ENCODE measurements at places on chromosomes 12 and 14. TPM values are rescaled to one million over a fixed set of nuclear protein-coding genes. Genes with fewer than 3 reads are reported as not detected.

DNA sequence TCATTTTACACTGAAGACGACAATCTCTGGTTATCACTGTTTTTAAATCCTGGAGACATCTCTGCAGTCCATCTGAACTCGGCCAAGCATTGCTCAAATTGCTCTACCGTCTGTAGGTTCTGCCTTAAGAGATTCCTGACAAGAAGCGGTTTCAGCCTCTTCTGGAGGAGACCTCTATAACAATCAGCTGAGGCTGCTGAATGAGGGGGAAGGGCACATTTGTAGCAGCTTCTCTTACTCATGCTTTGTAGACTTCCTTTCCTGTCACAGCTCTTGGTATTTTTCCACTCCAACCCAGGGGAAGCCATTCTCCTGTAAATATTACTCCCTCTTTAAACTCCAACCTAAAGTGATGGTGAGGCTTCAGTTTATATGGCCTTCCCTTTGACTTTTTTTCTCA lies 3.0 kb downstream of the ARG2 start:
- DNase-seq = no peak

DNA sequence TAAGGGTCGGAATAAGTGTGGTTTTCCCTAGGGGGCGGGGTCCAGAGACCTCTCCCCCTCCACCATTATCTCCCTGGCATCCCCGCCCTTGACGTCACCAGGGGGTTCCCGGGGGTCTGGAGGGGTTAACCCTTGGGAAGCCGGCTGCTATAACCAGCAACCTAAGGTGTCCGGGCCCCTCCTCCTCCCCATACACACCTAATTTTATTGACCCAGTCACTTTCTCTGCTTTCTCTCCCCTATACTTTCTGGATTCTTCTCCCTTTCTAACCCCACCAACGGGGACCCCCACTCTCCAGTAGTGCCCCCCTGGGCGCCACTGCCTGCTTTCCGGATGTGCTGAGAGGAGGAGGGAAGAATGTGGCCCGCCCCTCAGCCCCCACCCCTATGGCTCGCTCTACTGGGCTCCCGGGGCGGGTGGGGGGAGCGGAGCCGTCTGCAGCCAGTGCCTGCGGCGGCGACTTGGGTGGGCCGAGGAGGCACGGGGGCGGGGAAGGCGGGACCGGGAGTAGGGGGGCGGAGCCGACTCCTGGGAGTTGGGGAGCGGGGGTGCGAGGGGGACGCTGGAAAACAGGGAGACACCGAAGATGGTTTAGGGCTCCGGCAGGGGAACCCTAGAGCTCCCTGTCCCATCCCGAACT lies 1.8 kb downstream of the GLI1 start:
- no peak for DNase-seq

DNA sequence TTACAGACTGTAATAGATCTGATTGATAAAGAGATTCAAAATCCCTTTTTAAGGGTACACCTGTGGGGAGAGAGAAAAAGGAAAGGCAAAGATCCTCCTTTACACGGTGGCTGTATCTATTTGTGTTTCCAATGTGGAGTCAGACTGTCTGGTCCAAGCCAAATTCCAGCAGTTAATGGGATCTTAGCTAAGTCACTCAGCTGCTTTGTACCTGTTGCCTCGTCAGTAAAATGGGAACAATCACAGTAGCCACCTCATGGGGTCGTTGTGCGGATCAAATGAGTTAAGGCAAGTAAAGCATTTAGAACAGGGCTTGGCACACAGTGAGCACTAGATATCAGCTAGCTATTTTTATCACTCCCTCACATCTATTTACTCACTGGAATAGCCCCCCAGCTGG lies 46.9 kb downstream of the EFCAB11 start:
- DNase-seq = no peak

DNA sequence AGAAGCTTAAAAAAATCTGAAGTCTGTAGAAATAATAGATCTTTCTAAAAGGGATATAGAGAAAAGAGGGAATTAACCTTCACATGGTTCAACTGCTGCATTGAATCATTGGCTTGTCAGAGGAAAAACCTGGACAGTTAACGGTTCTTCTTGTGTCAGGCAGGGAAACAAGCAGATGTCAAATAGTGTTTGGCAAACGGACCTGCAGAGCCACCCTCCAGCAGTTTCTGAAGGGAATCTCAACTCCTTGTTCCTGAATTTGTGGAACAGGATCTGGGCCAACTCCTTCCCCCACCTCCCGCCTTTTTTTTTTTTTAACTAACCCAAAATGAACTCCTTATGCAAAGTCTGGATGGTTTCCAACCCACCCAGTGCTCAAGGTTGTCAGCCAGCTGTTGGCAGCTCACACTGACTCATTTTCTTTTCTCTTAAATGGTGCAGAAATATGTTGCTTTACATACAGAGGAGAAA lies 187.3 kb downstream of the CAND1 start:
- no peak for DNase-seq

- no peak for DNase-seq
Measured at GRCh38 chr12:111028830-111029229, 108.5 kb upstream of the MYL2 start.

DNA sequence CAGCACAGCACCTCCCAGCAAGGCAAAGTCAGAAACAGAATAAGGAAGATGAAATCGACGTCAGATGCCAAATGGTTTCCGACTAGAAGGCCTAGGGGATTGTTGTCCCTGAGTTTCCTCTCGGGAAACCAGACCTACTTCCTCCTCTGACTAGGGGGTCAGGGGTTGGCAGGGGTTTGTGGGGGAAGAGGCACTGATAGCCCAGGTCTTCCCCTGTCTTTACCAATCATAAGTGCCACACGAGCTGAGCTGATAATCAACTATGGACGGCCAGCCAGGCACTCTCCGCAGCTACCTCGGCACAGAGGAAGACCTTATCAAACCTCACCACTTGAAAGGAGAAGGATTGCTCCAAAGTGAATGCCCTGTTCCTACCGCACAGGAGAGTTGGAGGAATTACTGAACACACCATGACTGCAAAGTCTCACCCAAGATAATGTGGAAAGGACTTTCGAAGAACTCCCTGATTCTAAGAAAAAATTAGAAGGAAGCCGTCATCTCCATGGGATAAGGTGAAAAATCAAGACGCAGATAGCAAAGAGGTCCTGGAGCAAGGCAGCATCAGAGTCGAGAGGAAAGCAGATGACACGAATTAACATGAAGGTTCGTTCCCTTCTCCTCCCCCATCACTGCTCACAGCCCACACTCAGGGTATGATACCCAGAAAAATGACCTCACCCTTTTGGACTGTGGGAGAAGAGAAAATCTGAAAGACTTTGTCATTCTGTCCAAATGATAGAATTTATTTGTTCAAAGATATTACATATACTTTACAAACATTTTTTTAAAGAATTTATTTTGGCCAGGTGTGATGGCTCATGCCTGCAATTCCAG lies 77.7 kb upstream of the MED13L start:
- DNase-seq = no peak

Gene CMA1
- polyA plus RNA-seq = not detected

Gene FOXG1
- 0.05 TPM for polyA plus RNA-seq

DNA sequence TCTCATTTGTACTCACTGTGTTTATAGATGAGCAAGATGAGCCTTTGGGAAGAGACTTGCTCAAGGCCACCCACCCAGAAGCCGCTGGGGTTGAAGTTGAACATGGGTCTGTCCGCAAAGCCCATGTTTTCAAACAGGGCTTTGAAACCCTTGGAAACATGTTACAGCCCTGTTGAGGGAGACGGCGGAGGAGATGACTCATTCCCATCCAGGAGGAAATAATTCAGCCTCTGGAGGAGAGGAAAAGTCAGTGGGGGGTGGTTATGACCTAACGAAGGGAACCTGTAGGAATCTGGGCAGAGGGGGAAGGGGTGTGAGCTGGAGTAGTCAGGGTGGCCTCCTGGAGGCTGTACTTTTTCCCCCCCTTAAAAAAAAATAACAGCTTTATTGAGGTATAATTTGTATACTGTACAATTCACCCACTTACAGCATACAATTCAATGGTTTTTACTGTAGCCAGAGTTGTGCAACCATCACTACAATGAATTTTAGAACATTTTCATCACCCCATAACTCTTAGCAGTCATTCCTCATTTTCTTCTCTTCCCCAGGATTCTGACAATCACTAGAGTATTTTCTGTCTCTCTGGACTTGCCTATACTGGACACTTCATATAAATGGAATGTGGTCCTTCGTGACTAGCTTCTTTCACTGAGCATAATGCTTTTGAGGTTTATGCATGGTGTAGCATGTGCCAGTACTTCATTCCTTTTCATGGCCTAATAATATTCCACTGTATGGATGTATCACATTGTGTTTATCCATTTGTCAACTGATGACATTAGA lies 1.9 kb upstream of the RIN3 start:
- DNase-seq = no peak

- no peak for DNase-seq
Measured at GRCh38 chr12:100567945-100568344, 5.5 kb upstream of the GAS2L3 start.

DNA sequence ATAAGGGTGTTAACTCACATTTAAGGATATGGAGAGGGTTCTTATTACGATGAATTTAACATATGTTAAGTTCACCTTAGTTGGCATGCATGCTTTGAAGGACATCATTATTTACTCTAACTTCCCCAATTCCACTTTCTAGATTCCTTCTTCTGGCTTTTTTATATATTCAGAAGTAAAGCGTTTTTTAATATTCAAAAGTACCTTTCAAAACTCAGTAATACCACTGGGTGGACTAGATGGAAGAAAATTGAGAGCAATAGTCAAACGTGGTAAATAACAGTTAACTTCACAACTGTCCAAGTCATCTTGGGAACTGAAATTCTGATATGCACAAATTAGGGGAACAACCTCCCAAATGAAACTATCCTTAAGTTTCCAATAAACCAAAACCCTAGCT lies 9.1 kb downstream of the SINHCAF start:
- no peak for DNase-seq

DNA sequence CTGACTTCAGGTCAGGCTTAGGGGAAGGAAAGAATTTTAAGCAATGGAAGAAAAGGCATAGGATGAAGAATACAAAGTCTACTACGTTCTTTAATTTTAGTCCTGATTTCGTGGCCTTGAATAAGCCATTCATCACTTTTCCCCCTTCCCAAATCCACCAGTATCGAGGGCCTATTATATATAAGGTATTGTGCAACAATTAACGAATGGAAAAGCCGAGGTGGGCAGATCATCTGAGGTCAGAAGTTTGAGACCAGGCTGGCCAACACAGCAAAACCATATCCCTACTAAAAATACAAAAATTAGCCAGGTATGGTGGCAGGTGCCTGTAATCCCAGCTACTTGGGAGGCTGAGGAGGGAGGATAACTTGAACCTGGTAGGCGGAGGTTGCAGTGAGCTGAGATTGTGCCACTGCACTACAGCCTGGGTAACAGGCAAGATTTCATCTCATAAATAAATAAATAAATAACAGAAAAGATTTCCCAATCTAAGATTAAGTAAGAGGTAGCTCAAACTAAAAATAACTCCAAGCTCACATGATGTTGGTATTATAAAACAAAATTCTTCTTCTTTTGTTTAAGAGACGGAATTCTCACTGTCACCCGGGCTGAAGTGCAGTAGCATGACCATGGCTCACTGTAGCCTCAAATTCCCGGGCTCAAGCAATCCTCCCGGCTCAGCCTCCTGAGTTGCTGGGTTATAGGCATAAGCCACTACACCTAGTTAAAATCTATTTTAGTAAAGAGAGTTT lies 58.3 kb upstream of the NR2C1 start:
- DNase-seq = no peak

Gene STYK1
- polyA plus RNA-seq = 0.13 TPM

GRCh38 chr14:74417611-74418010 lies 8.4 kb downstream of the SYNDIG1L start:
- DNase-seq = no peak

- DNase-seq = no peak
Measured at GRCh38 chr12:34602213-34602940, 580.1 kb downstream of the ALG10 start.

All from forelimb muscle (tissue), 1 donor.